ENCODE measurements at places on chromosomes 5 and 9.

DNA sequence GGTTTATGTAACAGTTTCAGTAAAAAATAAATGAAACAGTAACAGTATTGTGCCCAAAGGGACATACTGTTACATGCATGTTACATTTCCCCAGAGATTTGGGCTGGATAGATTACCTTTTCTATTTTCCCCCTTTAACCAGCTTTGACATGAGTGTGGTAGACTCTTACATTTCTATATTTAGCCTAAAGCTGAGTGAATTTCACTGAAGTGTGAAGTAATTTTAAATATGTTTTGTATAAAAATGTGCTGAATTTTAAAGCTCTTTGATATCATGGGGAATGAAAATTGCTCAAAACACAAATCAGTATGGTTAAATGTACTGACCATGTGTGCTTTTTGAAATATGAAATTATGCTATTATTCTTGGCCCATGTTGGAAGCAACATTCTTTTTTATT, 122.3 kb upstream of the CDH10 start:
- DNase-seq = no peak

DNA sequence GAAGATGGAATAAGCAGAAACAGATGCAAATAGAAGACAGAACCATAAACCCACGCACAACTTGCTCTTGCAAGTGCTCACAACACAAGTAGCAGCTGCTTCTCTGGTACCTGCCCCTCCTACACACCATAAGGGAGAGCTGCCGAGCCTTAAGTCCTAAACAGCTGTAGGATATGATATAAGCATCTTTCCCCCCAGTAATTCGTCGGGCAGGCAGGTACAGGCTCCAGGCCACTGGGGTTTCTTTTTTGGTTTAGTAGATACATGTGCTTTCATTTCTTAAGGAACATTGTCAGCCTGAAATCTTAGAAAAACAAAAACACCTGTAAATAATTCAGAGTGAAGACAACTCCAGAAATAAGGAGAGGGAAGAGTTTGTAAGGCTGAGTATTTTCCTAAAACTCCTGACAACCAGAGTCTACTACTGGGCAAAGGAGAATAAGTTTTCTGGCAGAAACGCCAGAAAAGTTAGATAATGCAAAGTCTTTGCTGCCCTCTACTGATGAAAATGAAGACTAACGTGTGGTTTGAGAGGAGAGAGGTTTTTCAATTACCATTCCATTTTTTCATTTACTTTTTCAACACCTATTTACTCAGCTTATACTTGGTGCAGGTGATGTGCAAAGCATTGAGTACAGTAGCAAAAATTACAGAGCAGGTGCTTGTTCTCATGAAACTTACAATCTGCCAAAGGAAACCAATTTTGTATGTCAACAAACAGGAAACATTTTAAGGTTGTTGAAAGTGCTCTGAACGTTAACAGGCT, 20.1 kb upstream of the TCERG1 start:
- DNase-seq = no peak

- DNase-seq = no peak
Observed at GRCh38 chr5:99019254-99019653, 90.4 kb upstream of the CHD1 start.

- DNase-seq = no peak
Observed at GRCh38 chr9:38043931-38044623, 24.9 kb downstream of the SHB start.

- DNase-seq = no peak
Observed at GRCh38 chr9:134637241-134637640, 4.4 kb upstream of the COL5A1 start.

- no peak for DNase-seq
Observed at GRCh38 chr9:12271421-12271891, 421.7 kb upstream of the TYRP1 start.

DNA sequence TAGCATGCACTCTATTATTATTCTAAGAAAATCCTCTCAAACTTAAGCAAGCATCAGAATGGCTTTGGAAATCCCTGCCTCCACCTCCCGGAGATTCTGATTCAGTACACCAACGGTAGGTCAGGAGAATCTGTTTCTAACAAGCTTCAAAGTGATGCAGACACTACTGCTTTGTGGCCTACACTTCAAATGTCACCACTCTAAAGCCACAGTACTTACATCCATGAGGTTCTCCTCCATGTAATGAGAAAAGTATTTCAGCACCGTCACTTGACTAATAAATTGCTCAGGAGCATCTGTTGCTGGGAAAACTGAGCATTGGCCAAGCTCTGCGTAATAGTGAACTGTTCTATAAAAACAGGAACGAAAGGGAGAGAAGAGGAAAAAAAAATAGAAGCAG, 4.8 kb downstream of the PLK2 start:
- DNase-seq = no peak

DNA sequence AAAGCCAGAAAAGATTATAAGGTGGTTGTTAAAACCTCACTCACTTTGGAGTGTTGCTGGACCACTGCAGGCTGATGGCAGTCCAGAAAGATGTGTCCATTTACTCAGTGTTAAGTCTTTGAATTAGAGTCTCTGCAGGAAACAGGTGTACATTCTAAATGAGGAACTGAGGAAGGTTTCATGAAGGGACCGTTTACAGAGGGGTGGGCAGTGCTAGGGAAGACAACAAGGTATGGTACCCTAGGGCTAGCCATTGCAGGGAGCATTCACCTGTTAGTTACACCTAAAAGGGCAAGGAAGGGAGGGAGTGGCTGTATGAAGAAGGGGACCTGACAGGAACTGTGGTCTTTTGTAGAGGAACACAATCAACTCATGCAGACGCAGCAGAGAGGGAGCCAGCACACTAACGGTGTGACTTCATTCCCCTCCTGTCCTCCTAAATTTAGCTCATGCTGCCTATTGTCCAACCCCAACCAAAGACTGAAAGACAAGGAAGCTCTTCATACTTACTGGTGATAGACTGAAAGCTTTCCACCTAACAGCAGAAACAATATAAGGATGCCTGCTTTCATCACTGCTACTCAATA, 32.2 kb upstream of the PAX5 start:
- no peak for DNase-seq

DNA sequence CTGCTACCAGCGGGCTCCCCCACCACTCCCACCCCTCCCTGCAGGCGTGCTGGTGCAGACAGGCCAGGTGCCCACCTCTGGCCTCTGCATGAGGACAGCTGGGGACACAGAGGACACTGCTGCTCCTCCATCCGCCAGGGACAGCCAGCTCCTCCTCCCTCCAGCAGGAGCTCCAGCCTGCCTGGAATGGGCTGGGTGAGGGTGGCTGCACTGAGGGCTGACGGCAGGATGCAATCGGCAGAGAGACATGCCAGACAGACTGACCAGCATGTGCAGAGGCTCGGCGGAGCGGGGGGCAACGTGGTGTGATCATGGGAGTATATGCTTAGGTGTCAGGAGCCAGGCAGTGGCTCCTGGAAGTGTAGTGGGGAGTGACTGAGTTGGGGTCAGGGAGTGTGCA, 68.4 kb downstream of the RASGEF1C start:
- DNase-seq = no peak

DNA sequence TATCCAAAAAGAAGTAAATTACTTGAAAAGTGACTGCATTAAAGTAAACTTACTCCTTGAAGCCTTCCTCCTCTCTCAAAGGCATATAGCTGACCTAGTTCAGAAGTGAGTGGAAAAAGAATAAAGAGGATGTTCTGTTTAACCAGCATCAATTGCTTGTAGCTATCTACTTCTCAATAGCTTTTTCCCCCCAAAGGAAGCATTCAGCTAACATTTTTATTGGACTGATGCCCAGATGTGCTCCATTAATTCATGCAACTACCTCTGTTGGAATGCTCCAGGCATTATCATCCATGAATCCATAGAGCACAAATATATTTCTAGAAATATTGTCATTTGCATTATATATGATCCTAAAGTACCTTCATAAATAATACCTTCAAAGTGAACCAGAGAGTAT, 132.8 kb downstream of the RASEF start:
- DNase-seq = no peak

GRCh38 chr5:618450-618849, 6.3 kb downstream of the CEP72 start:
- no peak for DNase-seq

GRCh38 chr9:87381050-87381711, 116.5 kb upstream of the DAPK1 start:
- DNase-seq = no peak

- DNase-seq = no peak
Observed at GRCh38 chr5:146635443-146635842, 119.5 kb upstream of the GPR151 start.

- DNase-seq = no peak
Observed at GRCh38 chr5:43855452-43855851, 252.5 kb downstream of the NNT start.

DNA sequence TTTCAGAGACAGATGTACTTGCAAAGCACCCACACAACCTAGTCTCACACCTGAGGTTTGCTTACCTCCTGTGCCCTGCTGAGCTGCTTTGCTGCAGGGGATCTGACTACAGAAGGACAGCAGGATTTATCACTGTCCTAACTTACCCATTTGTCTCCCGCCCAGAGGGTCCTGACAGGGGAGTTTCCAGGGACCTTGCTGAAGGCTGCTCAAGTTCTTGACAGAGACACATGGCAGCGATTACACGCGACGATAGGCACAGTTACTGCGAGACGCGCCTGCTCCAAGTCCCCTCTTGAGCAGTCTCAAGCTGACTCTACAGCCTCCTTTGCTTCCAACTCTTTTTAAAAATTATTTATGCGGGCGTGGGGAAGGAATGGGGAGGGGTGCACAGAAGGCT, 24.6 kb upstream of the GALNT10 start:
- no peak for DNase-seq

DNA sequence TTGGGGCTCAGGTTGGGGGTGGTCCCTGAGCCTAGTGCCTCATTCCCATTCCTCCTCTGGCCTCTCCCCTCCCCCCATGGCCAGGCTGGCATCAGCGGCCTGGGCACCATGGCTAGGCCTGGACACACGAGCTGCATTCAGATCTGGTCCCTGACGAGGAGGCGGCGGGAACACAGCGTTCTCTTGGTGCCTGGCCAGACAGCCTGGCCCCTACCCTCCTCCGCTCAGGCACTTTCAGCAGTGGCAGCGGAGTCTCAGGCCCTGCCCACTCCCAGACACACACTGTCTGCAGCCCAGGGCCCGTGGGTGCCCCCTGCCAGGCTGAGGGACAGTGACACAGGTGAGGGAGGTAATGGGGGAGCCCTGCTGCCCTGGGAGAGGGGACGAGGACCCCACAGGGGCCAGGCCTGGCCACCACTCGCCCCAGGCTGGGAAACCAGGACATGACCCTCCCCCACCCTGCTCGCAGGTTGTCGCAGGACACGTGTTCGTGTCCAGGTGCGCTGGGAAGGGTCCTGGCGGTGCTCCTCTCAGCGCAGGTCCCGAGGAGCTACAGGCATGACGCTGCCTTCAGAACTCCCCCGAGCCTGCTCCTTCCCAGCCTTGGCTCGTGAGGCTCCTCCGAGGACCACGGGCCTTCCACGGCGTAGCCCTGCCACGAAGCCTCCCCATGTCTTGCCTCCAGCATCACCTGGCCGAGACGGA, 19.9 kb upstream of the UBAC1 start:
- DNase-seq = no peak

DNA sequence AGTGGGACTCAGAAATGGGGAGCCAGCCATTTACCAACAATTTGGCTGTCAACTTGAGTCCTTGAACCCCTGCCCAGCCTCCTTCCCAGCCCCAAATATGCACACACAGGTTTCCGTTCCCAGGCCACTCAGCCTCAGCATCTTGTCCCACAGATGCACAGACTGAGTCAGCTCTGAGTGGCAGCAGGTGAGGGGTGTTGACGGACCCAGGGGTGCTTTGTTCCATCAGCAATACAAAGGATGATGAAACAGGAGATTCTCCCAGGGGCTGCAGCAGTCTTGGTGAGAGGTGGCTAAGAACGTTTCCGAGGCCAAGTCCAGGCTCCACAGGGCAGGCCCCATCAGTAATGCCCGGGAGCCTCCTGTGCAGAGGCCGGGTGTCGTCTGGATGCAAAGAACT, 4.9 kb upstream of the OLFM1 start:
- no peak for DNase-seq

DNA sequence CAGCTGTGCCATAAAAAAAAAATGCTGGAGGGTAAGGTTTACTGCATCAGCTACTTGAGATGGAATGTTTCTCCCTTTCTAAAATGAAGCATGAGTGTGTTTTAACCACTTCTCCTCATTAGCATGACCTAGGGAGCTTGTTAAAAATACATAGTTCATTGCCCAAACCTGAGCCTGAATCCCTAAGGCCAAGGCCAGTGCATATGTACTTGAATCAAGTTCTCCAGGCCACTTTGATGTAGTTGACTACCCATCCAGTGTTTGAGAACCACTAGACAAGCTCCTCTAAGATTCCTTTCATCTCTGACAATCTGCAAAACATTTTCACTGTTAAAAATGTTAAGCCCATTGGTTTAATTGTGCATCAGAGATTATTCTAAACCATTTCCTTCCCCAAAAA, 6.7 kb downstream of the TIMD4 start:
- no peak for DNase-seq

DNA sequence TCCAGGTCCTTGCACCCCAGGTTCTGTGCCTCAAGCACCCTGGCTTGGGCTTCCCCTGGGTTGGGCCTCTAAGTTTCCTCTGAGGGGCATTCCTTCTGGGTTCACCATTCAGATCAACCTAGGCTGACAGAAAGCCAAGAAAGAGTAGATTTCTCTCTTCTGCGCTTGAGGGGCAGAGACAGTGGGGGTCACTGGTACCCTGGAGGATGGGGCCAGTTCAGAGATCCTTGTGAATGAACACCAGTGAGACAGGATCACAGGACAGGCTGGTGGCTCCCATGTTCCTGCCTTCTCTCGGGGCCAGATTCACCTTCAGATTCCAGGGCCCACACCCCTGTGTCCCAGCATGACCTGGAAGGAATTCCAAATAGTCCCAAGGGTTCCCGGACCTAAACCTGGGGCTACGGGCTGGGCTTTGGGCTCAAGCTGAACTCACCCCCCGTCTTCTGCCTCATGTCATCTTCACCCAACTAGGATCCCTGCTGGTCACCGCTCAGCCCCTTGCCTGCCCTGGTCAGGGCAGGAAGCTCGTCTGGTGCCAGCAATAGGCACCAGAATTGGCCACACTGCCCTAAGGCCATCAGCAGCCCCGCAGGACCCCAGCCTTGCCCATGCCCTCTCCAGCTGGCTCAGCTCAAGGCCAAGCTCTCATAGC, 91.8 kb upstream of the MVB12B start:
- no peak for DNase-seq
